ENCODE measurements at places on chromosomes 2 and 18.

DNA sequence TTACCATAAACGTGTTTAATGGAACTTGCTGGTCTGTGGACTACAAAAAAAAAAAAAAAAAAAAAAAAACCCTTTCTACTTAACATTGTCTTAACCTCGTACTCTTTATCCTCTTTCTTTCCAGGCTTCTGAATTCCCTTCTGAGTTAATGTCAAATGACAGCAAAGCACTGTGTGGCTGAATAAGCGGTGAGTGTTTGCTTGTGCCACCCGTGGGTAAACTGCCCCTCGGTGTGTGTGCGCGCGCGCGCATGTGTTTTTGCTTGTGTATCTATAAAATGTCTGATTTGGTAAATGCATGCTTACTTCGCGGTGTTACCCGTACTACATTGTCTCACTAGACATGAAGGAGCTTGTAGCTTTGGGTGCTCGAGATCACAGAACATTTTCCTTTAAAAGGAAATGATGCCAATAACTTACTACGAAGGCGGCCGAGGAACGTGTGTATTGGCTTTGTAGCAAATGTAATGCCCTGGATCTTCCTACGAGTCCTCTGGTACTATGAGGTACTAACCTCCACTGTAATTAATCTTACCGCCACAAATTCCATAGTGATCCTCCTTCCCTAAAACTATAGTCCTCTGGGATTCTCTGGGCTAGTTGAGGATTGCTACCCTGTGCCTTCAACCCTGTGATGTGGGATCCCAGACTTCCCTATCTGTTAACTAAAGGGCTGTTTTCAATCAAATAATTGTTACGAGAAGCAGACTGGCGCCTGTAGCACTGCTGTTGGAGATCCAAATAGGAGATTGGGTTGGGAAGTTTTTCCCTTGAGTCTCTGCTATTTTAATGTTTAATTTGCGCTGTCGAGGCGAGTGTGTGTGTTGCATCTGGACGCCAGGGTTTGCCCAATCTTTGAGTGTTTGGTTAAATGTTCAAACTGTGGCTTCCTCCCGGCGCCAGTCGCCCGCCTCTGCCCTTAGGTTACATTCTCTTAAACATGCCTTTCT, 1.1 kb downstream of the ID2 start:
- DNase-seq: peak; percentile 43

- DNase-seq: no peak
Observed at GRCh38 chr2:113132414-113133021, 5.1 kb downstream of the IL1RN start.

DNA sequence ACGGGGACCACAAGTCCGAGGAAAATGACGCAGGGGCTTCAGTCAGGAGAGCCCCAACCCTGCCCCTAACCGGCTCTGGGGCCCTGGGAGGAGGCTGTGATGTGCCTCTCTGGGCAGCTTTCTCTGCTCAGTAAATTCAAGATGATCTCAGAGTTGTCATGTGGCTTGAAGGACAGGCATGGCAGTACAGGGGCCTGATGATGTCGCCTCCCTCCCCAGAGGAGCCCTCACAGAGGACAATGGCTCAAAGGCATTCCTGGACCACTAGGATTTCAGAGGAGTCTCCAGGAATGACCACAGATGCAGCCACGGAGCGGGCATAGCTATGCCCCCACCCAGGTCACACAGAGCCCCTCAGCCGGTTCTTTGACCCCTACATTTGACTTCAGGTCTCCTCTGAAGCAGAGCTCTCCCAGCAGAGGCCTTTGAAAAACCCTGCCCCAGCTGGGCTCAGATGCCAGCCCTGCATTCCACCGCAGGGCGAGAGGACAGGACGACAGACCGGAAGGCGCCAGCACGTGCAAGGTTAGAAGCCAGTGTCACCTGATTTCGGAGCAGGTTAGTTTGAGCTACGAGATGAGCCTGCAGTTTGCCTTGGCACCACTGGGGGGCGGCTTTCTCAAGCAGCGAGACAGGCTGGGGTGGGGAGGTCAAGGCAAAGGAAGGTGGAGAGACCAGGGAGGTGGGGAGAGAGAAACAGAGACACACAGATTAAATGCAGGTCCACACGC, 39.2 kb downstream of the BIN1 start:
- DNase-seq: peak; percentile 67

DNA sequence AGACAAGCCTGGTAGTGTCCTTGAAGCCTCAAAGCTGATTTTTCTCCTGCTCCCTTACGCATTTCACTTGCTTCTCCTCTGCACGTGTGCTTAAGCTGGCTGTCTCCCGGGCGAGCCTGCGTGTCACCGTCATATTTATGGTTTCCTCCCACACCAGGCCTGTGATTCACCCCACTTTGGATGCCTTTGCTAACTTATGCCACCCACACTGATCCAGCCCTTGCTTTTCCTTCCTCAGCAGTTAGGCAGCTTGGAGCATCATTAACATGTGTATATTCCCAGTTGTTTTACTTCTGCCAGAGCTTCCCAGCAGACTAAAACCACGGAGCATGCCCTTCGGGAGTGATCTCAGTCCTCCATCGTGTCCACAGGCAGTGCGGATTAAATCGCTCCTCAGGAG, 2.2 kb downstream of the ST3GAL5 start:
- DNase-seq: peak; percentile 19

DNA sequence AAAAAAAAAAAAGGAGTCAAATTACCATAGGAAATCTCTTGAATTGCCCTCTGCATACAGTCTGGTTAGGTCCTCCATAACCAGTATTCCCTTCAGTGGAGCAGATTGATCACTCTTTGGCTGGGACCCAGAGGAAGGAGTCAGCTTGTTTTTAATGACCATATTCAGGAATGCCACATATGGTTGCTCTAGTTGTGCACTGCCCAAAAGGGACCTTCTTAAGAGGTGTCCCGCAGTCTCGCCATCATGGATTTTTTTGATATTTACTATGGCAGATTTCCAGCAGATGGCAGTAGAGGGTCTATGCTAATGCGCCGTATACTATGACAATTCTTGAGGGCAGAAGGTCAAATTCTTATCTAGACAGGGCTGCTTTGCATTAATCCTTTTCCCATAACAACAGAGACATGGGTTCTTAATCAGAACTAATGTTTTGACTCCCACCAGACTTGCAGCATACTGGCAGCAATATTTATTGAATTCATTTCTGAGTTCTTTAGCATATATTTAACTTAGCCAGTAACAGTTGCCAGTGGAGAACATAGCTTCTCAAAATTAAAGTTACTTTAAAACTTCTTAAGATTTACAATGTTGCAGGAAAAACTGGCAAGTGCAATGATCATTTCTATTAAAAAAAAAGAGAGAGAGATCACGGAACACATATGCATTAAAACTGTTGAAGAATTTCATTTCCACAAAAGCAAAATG, 31.8 kb upstream of the INPP4A start:
- DNase-seq: peak; percentile 50

DNA sequence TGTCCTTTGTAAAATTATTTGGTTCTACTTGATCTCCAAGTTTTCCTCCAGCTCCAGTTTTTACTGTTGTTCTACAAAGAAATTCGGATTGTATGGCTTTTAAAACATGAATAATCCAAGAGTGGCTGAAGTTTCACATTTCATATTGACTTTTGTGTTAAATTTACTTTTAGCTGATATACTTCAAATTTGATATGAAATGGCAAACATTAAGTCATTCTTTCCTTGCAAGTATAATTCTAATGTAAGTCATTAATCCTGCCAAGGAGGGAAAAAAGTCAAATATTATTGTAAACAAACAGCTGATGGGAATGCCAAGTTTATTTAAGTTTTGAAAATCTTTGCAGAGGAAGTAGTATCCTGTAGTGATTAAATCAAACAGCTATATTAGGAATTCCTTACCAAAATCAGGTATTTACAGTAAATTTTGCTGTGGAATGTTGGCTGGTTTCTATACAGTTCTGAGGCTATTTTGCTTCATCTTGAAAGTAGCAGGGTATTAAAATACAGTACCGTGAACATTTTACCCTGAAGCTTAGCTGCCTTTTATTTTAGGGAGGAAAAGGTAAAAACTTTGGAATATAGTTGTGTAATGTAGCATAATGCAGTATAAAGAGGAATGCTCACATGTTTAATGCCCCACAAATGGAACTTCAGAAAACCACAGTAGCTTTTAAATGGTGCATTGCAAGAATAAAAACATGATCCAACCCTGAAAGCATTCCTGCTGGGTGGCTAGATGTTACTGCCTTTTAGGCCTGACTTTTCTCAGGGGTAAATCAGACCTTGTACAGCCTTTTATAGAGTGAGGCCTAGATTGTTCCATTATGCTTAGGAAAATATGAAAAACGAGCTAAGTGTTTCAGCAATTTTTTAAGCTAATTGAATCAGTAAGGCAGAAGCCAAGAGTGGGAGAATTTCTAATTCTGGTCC, 62.7 kb upstream of the NT5C1B start:
- no peak for DNase-seq

GRCh38 chr18:46481847-46482245, 175.2 kb downstream of the LOXHD1 start:
- DNase-seq: no peak

DNA sequence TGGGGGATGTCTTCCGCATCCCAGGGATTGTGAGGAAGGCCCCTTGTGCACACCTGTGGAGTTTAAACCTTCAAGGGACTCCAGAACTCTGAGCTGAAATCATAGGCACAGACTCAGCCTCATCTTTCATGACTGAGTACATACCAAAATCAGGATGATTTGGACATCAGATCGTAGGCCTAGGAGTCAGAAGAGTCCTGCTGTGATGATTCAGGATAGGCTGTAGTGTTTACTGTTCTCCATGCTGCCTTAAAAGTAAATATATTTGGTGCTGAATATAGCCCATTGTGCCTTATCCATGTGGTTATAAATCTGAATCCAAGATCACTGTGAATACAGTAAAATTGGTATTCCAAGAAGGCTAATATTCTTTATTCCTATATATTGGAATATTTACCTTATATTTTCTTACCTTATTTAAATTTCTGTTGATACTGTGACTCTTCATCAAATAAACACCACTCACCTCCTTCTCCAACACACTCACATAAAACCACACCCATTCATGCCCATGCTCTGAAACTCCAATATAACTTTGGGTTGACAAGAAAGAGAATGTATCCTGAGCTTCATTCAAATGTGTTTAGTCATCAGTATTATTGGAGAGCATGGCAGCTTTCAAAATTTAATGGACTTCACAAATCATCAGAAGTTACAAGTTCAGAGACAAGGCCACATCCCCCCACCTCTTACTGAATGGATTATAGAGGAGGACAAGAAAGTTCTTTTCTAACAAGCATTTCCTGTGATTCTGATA, 561.4 kb upstream of the LINC00305 start:
- DNase-seq: no peak

GRCh38 chr2:54629914-54630857, 93.3 kb upstream of the EML6 start:
- no peak for DNase-seq

GRCh38 chr2:128715360-128715759, 396.7 kb upstream of the HS6ST1 start:
- no peak for DNase-seq

GRCh38 chr18:32980896-32981295, 208.1 kb upstream of the KLHL14 start:
- DNase-seq: no peak

DNA sequence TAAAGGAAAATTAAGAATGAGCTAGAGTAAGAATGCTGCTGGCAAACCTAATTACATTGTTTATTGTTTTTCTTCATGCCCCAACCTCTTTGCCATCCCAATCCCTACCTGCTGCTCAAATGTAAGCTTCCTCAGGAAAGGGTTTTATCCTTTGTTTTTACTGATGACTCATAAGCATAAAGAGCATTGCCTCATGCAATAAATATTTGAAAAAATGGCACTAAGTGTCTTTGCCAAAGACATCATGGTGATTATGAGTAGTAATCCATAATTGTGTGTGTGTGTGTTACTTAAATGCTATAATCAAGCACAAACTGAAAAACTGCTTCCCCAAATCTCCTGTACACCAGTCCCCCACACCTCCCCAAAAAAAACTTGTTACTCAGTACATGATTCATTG, 53.4 kb downstream of the DNER start:
- DNase-seq: no peak

DNA sequence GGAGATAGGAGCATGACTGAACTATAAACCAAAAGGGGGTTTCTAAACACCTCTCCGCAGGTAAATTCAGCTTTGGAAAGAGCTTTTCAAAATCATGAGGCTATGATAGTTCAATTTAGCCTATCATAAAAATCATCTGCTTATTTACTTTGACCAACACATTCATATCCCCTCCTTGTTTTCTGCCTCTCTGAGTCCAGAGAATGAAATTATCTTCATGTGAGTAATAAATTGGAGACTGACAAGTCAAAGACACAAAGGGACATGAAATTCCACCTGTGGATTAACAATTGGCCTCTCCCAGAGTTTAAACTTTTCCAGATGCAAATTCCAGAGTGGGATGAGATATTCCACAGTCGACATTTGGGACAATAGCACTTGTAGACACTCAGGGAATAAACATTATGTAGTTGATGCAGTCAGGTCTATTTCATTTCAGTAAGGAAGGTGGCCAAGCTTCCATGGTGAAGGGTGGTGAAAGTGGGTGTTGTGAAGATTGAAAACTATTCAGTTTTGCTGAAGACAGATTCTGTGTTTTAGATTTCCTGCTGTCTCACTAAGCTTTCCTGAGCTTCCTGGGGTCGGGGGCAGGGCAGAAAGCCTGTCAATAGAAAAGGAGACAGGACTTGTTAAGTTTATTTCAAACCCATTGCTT, 84.7 kb downstream of the CDC42EP3 start:
- no peak for DNase-seq

GRCh38 chr18:22566703-22567420, 149.1 kb upstream of the CTAGE1 start:
- DNase-seq: no peak

GRCh38 chr18:6054256-6054842, 159.0 kb upstream of the TMEM200C start:
- DNase-seq: no peak

GRCh38 chr18:75782204-75782603, 354.7 kb upstream of the SMIM21 start:
- no peak for DNase-seq

DNA sequence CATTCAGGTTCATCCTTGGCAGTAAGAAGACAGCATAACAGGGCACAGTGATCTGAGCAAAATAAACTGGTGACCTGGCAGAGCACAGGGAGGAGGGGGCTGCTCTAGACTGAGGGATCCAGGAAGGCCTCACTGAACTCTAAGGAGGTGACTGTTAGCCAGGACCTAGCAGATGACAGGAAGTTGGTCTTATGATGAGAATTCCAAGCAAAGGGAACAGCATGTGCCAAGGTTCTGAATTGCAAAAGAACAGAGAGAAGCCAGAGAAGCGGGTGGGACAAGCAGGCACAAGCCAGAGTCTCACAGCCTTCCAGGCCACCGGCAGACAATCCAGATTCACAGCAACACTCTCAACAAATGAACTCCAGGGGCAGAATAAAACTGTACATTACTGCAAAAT, 152.7 kb upstream of the PTPRM start:
- no peak for DNase-seq

- no peak for DNase-seq
Observed at GRCh38 chr2:63903003-63903402, 61.3 kb downstream of the UGP2 start.
